CD4-positive, alpha-beta T cell treated with Interleukin-12 subunit alpha and Interleukin-12 subunit beta, for 1 hour (primary cell): ENCODE measurements at places on chromosomes 2 and 18.

GRCh38 chr2:64646007-64646880 is 7.5 kb downstream of the SERTAD2 start:
- peak; percentile 85 for DNase-seq

GRCh38 chr2:47935071-47935470 is 28.8 kb upstream of the FBXO11 start:
- no peak for DNase-seq

DNA sequence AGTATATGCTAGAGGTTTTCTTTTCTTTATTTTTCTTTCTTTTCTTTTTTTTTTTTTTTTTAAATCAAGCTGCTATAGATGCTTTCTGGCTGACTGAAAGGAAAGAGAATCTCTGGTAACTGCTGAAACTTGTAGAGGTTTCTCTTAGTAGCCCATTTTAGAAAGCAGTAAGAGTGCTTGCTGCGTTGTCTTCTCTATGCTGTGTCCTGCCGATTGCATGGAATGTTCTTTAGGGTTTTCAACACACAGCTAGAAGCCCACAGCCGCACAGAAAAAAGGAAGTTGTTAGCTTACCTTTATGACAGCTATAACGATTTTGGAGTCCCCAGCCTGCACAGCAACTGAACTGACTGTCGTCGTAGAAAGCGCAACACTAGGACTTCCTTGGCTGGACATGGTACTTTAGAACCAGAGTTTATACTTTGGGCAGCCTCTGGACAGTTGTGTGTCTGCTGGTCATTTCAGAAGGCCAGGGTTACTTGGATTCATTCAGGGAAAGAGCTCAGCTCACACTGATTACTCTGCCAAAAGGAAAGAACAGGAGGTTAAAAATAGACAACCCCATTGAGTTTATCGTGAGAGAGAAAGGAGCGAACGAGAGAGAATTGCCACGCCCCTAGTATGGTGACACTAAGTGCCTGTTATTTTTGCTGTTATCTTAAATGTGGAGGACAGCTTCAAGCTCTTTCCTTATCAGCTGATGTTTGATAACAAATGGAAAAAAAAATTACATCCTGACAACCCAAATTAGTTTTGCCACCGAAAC is at the start of gene CCDC141:
CCDC141 (minus strand) TSS at position 592 of the 766 bp plus-strand sequence; CDS start at position 396, 196 bp downstream.
- DNase-seq: peak; percentile 27

- no peak for DNase-seq
Measured at GRCh38 chr18:46184727-46185126, 80.5 kb downstream of the HAUS1 start.

DNA sequence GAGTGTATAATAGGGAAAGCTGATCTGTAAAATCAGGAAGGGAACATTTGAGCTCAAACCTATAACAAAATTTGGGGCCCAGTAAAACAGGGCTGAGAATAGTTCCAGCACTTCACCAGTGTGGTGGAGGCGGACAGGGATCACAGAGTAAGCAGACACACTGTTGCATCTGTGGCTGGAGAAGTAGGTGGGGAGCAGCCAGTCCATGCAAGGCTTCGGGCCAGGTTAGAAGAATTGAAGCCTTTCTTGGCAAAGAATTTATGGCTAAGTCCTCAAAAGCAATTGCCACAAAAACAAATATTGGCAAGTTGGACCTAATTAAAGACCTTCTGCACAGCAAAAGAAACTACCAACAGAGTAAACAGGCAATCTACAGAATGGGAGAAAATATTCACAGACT is 93.8 kb upstream of the ZBTB14 start:
- DNase-seq: no peak

DNA sequence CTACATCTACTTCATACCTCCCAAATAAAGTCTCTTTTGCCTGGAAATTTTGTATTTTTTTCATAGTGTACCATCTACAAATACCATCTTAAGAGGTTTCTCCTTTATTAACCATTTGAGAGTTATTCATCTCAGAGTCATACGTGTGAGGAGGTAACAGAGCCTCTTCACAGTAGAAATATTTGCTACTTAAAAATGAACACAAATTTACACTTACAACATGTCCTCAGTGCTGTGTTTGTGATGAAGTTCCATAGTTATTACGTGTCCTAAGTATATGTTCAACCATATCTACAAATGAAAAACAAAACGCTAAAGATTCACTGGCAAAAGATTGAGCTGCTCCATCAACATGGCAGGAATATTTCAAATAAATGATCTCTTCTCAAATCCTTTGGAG is 48.5 kb upstream of the HNRNPA3 start:
- no peak for DNase-seq

DNA sequence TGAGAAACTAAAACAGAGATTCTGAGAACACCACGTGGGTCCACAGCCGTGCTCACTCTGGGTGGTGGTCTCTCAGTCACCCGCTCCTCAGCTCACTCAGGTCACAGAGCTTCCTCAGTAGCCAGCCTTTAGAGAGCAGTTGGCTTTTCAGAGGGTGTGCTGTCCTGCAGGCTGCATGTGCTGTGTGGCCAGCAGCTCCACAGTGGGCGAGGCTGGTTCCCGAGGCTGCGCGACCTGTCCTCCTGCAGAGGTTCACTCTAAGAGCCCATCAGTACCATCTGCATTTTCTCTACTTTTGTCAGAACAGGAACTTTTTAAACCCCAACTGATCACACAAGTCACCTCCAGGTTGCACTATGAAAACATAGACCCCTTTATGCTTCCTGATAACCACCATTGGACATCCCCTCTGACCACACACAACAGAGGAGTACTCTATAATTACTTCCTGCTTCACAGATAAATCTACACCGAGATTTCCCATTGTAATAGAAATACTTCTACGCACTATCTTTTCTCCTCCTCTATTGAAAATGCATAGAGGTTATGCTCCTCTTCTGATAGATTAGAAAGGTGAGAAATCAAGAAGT is 93.1 kb downstream of the GYPC start:
- no peak for DNase-seq
